Frontal cortex (tissue), 4 donors: ENCODE measurements at places on chromosomes 3 and 15. TPM values are rescaled to one million over a fixed set of nuclear protein-coding genes. Genes with fewer than 3 reads are reported as not detected.
A peak's percentile ranks its signal among the peaks of the same experiment; 100 is the strongest.

Gene FAM81A
- total RNA-seq: 42.8 TPM

DNA sequence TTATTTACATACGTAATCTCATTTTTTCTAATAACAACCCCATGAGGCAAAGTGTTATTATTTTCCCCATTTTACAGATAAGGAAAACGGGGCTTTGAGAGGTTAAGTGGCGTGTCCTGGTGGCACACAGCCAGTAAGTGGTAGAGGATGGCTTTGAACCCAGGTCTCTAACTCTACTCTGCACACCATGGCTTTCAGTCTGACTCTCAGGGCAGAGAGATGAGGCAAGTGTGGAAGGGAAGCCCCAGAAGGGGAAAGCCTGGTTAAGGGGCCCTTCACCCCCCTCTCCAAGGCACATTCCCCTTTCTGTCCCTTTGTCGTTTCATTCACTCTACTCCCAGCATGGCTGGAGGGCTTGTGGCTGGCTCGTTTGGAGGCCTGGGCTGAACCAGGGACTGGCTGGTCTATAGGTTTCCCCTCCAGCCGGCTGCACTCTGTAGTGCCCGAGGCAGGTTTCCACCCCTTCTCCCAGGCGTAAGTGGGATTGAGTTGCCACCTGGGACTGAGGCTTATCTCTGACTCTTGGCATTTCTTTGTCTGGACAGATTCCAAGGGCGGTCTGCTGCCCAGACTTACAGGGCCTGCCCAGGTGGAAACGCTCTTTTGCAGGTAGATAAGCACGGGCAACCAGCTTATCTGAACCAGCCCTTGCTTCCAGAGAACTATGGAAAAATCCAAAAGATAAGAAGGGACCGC, 12.1 kb downstream of the SEMA4B start:
- DNase-seq: no peak

GRCh38 chr3:100753846-100754245, 44.6 kb downstream of the TFG start:
- no peak for DNase-seq

DNA sequence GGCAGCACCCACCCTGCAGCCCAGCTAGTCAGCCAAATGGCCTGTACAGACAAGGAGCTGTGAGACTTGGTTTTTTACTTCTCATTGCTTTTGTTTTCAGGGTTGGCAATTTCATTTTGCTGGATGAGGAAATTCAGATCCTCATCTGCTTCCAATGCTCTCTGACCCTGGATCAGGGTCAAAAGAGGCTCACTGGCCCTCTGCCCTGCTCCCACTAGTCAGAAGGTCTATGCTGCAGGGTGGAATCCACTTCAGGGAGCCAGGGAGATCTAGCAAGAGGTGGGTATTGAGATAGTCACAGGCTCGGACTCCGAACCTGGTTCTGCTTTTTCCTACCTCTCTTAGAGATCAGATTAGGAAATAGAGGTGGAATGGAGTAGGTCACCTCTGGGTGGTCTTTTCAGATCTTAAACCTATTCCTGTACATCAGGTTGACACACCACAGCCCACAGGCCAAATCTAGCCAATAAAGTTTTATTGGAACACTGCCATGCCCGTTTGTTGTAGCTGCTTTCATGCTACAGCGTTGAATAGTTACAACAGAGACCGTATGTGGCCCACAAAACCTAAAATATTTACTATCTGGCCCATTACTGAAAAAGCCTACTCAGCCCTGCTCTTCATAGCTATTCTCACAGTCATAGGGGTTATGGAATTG, 26.4 kb upstream of the GLCE start:
- DNase-seq: no peak

DNA sequence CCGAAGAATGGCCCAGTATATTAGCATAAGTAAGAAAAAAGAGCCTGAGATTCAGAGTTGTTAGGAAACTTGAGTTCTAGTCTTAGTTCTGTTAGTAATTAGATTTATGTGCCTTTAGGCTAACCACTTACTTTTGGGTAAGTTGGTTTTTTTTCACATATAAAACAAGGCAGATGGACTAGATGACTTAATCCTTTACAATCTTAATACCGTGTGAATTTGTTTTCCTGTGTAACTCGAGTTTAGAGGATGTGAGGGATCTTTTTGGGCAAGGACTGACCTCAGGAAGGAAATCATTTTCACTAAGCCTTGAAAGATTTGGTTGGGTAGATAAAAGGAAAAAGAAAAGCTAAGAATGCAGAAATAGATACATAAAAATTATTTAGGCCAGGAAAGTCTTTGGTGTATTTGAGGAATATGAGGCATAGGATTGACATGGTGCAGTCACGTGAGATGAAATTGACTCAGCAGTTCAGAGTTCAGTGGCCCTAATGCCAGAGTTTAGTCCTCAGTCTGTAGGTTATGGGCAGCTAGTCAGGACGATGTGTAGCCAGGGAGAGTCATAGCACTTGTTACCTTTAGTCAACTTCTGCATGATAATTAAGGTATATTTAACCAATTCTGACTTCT, 34.6 kb downstream of the PAK2 start:
- DNase-seq: no peak

Gene HHATL
- not detected for total RNA-seq

GRCh38 chr15:47511261-47511660, 206.0 kb upstream of the SEMA6D start:
- DNase-seq: no peak

- peak; percentile 16 for DNase-seq
Measured at GRCh38 chr3:41200669-41201021, 1.3 kb downstream of the CTNNB1 start.

Gene CLRN1
- total RNA-seq: not detected

Gene HMCES
- total RNA-seq: 21.6 TPM

GRCh38 chr3:175258763-175259162, 399.6 kb downstream of the NAALADL2 start:
- DNase-seq: no peak

DNA sequence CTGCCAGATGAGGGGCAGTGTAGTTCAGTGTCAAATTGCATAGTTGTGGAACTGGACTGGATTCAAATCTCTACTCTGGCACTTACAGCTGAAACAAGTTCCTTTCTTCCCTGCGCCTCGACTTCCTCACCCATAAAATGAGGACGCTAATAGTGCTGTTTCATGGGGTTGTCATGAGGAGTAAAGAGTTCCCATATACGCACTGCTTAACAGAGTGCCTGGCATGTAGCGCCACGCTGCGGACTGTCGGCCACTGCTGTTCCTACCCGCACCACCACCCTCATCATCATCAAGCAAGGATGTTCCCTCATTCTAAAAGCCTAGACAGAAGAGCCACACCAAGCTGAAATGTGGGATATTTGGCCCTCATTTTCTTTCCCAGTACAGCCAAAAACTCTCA, 91.9 kb downstream of the CHDH start:
- DNase-seq: no peak

- no peak for DNase-seq
Measured at GRCh38 chr15:23897531-23897930, 210.4 kb upstream of the NDN start.

DNA sequence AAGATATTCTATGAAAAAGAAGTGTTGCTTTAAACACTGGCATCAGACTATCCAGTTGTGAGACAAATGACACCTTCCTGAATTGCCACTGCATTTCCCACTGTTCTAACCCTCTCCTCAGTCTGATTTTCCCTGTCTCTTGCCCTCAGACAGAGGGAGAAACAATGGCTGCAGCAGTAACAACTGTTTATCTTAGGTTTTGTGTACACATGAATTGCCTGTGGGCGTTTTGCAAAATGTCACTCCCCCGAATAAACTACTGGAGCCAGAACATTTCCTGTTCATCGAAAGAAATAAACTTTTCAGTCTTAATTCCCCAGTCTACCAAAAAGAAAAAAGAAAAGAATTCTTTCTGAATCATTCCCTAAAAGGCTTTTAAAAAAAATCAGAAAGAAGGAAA, 155.1 kb downstream of the MAGI1 start:
- no peak for DNase-seq

DNA sequence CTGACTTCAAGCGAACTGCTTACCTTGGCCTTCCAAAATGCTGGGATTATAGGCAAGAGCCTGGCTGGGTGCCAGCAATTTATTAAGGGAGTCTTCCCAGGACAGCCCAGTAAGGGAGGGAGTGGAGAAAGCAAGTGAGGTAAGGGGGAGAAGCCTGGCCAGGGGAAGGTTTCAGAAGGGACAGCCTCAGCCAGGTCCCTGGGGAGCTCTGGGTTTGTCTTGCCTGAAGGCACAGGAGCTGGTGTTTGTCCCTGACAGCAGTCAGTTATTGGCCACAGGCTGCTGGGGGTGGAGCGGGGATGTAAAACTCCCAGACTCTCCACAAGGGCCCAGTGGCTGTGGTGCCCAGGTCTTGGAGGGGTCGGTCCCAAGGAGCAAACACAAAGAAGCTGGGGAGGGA, 33.0 kb upstream of the CDCP1 start:
- DNase-seq: no peak

Gene GXYLT2
- 2.4 TPM for total RNA-seq

DNA sequence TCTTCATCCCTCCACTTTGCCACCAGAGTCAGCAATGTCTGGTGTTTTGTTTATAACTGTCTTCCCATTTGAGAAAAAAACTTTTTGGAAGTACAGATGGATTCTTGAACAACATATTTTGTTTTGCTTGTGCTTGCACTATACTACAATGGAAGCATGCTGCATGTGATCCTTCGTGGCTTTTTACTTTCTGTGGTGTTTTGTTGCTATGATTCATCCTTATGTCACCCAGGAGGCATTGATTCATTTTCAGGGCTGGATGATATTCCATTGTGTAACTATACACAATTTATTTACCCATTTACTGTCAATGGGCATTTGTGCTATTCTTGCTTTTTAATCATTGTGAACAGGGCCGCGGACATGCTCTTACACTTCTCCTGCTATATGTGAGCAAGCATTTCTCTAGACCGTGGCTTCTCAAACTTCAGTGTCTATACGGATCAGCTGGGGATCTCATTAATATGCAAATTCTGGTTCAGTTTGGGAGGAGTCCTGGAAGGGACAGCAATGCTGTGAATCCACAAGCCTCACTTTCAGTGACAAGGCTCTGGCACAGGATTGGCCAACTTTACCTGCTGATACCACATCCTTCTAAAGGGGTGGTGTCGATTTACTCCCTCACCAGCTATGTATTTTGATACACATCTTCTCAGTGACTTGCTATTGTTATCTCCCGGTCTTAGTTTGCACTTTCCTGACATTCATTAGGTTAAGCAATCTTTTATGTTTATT, 65.9 kb downstream of the POLR2M start:
- DNase-seq: no peak

Gene SNURF
- 34.2 TPM for total RNA-seq

Gene SLC22A13
- total RNA-seq: under 0.01 TPM

Gene TMEM212
- not detected for total RNA-seq

Gene SLC24A5
- 0.41 TPM for total RNA-seq

- DNase-seq: no peak
Measured at GRCh38 chr3:117903226-117903625, 1131.4 kb downstream of the IGSF11 start.

Gene THRB
- 42.4 TPM for total RNA-seq

- no peak for DNase-seq
Measured at GRCh38 chr15:94246016-94246415, 14.7 kb downstream of the MCTP2 start.

Gene ITIH4
- 6.1 TPM for total RNA-seq

GRCh38 chr15:42152196-42152920, 4.1 kb downstream of the PLA2G4F start:
- DNase-seq: peak; percentile 35

DNA sequence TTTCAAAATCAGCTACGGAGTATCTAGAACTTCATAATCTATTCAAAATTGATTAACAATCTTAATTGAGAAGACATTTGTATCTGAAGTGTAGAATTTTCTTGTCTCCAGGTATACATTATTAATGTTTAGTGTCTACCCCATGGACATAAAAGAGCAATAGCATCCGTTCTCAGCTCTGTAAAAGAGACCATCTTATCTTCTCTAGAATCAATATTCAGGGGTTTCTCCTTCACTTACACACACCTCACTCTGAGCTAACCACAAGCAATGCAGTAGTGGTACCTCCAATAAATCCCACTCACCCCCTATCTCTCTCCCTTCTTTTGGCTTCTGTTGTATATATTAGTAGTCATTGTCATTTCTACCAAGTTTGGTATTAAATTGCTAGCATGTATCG, 16.2 kb downstream of the MBNL1 start:
- DNase-seq: no peak

- no peak for DNase-seq
Measured at GRCh38 chr3:98583766-98584165, 9.6 kb downstream of the CPOX start.

- no peak for DNase-seq
Measured at GRCh38 chr3:61665987-61666386, 104.6 kb downstream of the PTPRG start.

Gene PLSCR2
- not detected for total RNA-seq

DNA sequence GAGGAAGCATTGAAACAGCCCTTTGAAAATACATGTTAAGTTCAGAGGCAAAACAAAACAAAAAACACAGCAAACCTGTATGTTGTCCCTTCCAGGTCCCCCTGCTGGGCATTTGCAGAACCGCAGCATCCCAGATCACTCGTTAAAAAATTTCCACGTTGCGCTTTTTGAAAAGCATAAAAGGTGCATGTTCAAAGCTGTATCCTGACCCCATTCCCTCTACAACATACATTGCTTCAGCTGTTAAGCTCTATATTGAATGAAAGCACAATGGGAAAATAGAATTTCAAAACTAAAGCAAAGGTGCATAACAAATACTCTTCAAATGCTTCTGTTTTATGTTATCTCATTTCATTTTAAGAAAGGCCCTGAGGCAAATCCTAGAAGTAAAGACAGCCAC, 328.3 kb downstream of the THSD4 start:
- peak; percentile 17 for DNase-seq

Gene HAPLN3
- 4.1 TPM for total RNA-seq

Gene TGM4
- total RNA-seq: not detected

DNA sequence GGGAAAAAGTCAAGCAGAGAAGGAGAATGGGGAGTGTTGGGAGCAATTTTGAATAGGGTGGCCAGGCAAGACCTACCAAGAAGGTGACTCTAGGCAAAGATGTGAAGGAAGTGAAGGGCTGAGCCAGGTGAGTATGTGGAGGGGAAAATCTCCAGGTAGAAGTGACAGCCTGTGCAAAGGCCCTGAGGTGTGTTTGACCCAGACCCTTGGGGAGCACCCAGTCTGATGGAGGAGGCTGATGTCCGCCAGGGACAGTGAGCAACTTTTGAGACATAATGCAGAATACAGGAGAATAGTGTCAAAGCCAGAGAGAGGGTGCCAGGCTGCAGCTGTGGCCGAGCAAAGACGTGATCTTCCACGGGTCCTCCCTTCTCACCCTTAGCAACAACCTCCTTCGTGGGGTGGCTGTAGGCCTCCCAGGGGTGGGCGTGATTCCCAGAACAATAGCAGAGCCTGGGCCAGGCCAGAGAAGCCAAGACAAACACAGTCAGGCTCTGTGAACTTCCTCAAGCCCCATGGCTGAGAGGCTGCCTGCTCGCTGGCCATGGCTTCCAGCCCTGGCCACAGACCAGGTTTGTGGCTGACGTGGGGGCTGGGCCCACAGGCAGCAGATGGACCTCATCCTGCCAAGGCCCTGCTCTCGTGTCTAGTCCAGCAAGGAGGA, 58.1 kb downstream of the SLC6A6 start:
- DNase-seq: peak; percentile 63

- DNase-seq: no peak
Measured at GRCh38 chr3:61650276-61650675, 88.9 kb downstream of the PTPRG start.

Gene CMTM7
- 0.41 TPM for total RNA-seq

- DNase-seq: no peak
Measured at GRCh38 chr15:42744195-42744594, 7.3 kb upstream of the CDAN1 start.

Gene HRH1
- total RNA-seq: 2.0 TPM

Gene TMC3
- under 0.01 TPM for total RNA-seq

- DNase-seq: no peak
Measured at GRCh38 chr3:114884213-114884923, 262.7 kb downstream of the ZBTB20 start.

Gene C3orf20
- not detected for total RNA-seq

- no peak for DNase-seq
Measured at GRCh38 chr3:137078040-137078439, 120.3 kb downstream of the IL20RB start.

Gene DBR1
- total RNA-seq: 41.6 TPM
